Left ventricle myocardium inferior (tissue), 1 donor: ENCODE measurements at places on chromosomes 6 and 20. TPM values are rescaled to one million over a fixed set of nuclear protein-coding genes. Genes with fewer than 3 reads are reported as not detected.

DNA sequence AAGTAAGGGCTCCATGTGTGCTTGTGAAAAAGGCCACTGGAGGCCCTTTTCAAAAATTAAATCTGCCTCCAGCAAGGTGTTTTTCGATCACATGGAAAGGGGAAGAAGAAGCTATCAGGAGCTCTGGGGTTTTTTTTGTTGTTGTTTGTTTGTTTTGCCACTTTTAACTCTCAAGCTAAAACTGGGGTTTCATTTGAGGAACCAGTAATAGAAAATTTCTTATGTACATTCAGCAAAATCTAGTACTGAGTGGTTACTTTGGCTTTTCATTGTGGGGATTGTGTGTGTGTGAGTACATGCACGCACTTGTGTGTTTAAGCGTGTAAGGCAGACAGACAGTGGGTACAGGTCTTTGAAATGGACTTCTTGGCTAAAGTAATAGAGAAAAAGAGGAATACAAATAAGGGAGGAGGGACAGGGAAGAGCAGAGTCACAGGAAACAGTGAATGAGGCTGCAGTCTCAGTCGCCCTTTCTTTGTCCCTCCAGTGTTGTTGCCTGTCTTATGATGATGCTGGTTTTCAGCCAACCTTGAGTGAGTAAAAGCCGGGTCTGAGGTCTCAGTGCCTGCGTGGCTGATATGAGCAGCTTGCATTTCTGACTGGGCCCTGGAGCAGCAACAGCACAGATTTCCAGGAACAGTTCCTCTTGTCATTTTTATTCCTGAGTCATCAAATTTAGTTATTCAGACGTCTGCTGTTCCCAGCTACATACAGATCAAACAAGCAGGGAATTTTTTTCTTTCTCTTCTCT, 26.2 kb downstream of the SLC16A10 start:
- no peaks in the 10 kb centered on the region for H3K36me3 ChIP-seq
- no peaks in the 10 kb centered on the region for H3K27me3 ChIP-seq
- DNase-seq, result peak; percentile 36
- no peak overlapping the region for H3K4me3 ChIP-seq
- H3K27ac ChIP-seq, result peak overlapping the region; percentile 77

PTPRK gene
- 18.4 TPM for total RNA-seq

DNA sequence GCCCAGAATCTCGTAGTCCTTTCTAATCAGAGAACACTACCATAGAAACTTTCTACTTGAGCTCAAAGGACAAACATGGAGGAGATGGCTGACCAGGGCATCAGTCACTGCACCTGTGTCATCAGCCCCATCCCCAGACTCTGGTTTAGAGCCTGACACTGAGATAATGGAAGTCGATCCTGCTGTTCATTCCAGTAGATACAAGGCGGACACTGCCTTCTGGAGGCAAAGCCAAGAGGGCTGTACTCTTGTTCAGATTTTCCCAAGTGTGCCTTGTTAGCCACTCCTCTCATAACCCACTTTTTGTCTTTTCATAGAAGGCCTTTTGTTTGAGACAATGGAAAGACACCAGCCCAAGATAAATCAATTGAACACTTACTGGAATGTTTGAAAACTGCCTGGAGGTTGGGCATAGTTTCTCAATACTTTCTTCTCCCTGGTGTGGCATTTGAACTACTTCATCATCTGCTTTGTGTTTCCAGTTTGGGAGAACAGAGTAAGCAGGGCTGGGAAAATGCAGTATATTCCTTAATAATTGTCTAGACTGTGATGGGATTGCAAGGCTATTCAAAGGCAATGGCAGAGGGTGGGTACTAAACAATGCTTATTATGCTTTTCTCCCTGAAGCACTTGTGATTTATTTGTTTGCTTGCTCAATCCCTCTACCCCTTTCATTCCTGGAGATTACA, 99.7 kb downstream of the CLIC5 start:
- H3K27me3 ChIP-seq, result no peaks in the 10 kb centered on the region
- no peak overlapping the region for H3K4me3 ChIP-seq
- DNase-seq, result no peak

YIPF3 gene
- 69.9 TPM for total RNA-seq

GRCh38 chr20:10707791-10708190, 34.0 kb upstream of the JAG1 start:
- H3K4me3 ChIP-seq, result no peak overlapping the region
- no peak overlapping the region for H3K27ac ChIP-seq
- no peaks in the 10 kb centered on the region for H3K4me1 ChIP-seq
- no peak for DNase-seq

GSS gene
- 17.2 TPM for total RNA-seq

GRCh38 chr6:142301651-142302391, at the start of gene ADGRG6:
Gene ADGRG6 (plus strand): TSS chr6:142302007. CDS start chr6:142302330, 323 bp downstream.
- H3K27me3 ChIP-seq, result peaks cover 59% of the 10 kb centered on the region
- no peaks in the 10 kb centered on the region for H3K36me3 ChIP-seq

TRAPPC3L gene
- not detected for total RNA-seq

- H3K4me3 ChIP-seq, result no peak overlapping the region
- no peak overlapping the region for H3K27ac ChIP-seq
- DNase-seq, result no peak
- no peaks in the 10 kb centered on the region for H3K4me1 ChIP-seq
- peaks cover 5% of the 10 kb centered on the region for H3K27me3 ChIP-seq
Observed at GRCh38 chr6:19934996-19935591, 97.9 kb downstream of the ID4 start.

ULBP1 gene
- total RNA-seq, result 0.38 TPM

NRN1 gene
- total RNA-seq, result 8.8 TPM

DNA sequence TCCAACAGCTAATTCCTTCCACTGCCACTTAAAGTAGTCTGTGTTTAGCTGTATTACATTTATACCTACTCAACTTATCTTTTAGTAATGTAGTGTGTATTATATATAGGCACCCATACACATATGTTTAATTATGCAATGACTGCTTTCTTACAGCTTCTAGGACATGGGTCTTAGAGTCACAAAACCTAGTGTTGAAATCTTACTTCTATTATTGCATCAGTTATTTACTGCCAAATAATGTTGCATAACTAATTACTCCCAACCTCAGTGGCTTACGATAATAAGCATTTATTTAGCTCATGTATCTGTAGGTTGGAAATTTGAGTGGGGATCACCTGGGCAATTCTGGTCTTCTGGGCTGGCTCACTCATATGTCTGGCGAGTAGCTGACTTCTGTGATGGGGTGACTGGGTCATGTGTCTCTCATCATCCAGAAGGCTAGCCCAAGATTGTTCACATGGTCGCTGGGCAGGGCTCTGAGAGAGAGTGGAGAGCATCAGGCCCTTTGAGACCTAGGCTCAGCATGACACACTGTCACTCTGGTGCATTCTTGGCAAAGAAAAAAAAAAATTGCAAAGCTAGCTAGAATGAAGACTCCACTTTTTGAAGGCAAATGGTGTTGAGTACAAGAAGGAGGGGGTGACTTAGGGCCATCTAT, 187.0 kb downstream of the PLCB1 start:
- H3K4me1 ChIP-seq, result peaks cover 10% of the 10 kb centered on the region
- H3K36me3 ChIP-seq, result no peaks in the 10 kb centered on the region
- H3K27ac ChIP-seq, result no peak overlapping the region
- H3K4me3 ChIP-seq, result no peak overlapping the region
- no peaks in the 10 kb centered on the region for H3K27me3 ChIP-seq

GRCh38 chr6:57315111-57315510, 2.3 kb upstream of the PRIM2 start:
- peaks cover 4% of the 10 kb centered on the region for H3K36me3 ChIP-seq
- peaks cover 31% of the 10 kb centered on the region for H3K4me1 ChIP-seq
- no peaks in the 10 kb centered on the region for H3K27me3 ChIP-seq
- no peak for DNase-seq
- H3K27ac ChIP-seq, result no peak overlapping the region

DNA sequence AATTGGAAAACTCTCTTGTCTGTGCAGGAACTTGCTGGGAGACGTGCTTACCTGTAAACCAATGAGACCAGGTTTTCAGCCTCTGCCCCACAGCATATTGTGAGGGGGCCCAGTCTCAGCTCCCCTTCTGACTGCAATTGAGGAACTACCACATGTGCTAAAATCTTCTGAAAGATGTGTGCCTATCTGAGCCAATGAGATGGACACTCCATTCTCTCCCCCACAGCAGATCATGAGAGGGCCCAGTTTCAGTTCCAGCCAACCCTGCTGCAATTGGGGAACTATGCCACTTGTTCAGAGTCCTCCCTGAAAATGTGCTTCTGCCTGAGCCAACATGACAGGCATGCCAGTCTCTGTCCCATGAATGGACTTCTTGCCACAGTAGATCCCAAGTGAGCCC, 20.9 kb upstream of the PI3 start:
- peaks cover 42% of the 10 kb centered on the region for H3K27me3 ChIP-seq
- no peak for DNase-seq
- no peak overlapping the region for H3K27ac ChIP-seq
- H3K36me3 ChIP-seq, result no peaks in the 10 kb centered on the region

DNA sequence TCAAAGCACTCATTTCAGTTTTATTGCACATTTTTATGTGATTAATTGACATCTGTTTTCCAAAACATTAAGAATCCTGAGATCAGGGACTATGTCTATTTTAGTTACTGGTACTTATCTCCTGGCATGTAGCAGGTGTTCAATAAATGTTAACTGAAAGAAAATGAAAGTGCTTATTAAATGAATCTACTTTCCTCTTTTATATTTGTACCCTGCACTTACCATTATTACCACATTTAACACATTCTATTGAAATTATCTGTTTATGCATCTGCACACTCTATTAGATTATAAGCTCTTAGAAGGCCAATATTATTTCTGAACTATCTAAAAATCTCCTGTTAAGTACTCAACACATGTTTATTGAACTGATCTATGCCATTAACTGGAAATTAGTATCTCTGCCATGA, 131.9 kb downstream of the EPM2A start:
- no peaks in the 10 kb centered on the region for H3K27me3 ChIP-seq
- DNase-seq, result no peak
- H3K4me3 ChIP-seq, result no peak overlapping the region
- H3K4me1 ChIP-seq, result no peaks in the 10 kb centered on the region
- no peak overlapping the region for H3K27ac ChIP-seq

- peak; percentile 45 for DNase-seq
- H3K27ac ChIP-seq, result peak overlapping the region; percentile 86
- peaks cover 28% of the 10 kb centered on the region for H3K27me3 ChIP-seq
- H3K4me1 ChIP-seq, result peaks cover 35% of the 10 kb centered on the region
Observed at GRCh38 chr6:43268355-43268700, 25.0 kb downstream of the TTBK1 start.

DNA sequence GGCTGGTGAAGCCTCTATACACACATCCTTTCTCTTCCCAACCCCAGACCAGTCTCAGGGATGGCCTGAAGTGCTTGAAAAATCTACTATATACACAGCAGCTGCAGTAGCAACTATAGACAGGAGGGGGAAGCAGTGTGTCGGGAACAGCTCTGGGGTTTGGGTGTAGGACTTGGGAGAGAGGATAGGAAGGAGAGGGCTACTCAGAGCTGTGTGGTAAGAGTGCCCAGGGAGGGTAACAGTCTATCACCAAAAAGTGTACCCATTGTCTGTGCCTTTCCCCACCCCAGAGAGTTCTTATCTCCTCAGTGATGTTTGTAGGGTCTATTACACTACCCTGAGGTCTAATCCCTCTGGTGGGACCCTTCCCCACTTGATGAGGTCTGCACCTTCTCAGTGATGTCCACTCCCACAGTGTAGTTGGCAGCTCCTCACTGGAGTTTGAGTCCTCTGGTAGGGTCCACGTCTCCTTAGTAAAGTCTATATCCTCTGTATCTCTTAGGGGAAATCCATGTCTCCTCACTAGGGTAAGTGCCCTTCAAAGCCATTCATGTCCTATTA, 1.5 kb upstream of the GGT7 start:
- peak; percentile 66 for DNase-seq
- H3K4me3 ChIP-seq, result no peak overlapping the region
- peak overlapping the region; percentile 89 for H3K27ac ChIP-seq
- no peaks in the 10 kb centered on the region for H3K27me3 ChIP-seq
- no peaks in the 10 kb centered on the region for H3K36me3 ChIP-seq

DNA sequence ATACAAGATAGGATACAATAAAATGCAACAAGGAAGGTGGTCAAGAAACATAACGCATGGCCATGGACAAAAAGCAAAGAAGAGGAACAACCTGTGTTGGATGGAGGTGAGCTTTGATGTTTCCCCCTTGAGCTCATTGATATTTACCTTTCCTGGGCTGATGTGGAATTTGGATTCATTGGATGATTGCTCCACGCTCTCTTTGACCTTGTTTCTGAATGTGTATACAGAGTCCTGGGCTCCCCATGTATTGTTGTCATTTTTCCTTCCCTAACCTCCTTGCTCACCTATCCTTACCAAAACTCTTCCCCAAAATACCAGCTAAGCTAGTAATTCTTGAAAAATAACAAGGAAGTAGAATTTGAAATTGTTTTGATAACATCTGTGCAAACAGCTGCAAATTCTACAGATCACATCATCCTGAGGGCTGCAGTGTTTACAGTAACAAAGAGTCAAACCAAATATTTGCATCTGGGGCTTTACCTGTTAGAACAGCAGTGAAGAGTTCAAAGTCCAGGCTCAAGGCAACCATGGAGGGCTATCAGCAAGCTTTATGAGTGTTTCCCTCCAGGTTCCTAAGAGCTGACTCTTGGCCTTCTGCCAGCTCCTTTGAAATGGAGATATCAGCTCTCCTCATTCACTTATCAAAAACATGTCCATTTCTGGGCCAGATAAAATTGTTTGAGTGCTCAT, 214.3 kb upstream of the MARCKS start:
- no peaks in the 10 kb centered on the region for H3K36me3 ChIP-seq
- DNase-seq, result no peak
- H3K4me3 ChIP-seq, result no peak overlapping the region
- H3K27ac ChIP-seq, result no peak overlapping the region
- no peaks in the 10 kb centered on the region for H3K27me3 ChIP-seq

DNA sequence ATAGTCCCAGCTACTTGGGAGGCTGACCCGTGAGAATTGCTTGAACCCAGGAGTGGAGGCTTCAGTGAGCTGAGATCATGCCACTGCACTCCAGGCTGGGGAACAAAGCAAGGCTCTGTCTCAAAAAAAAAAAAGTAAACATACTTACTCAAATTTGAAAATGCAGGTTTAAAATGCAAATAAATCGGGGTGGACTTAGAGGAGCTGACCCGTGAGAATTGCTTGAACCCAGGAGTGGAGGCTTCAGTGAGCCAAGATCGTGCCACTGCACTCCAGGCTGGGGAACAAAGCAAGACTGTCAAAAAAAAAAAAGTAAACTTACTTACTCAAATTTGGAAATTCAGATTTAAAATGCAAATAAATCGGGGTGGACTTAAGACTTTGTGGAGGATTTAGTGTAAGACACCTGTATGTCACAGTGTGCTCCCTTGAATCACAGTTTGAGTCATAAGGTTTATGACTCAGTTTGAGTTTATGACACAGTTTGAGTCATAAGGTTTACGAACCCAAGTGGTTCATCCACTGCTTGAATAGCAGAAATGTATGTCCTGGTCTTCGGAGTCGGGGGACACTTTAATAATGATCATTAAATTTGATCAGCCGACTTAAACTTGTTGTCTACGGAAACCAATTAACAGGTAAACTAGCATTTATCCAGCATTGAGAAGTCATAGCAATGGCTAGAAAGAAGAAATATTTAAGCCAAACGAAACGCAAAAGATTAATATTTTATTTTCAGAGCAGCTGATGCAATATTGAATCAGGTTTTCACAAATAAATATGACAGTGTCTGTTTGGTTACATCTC, 6.8 kb upstream of the MRPS10 start:
- H3K27me3 ChIP-seq, result no peaks in the 10 kb centered on the region
- H3K36me3 ChIP-seq, result no peaks in the 10 kb centered on the region
- no peak overlapping the region for H3K27ac ChIP-seq
- no peak for DNase-seq
- peaks cover 5% of the 10 kb centered on the region for H3K4me1 ChIP-seq
- no peak overlapping the region for H3K4me3 ChIP-seq
